ENCODE measurements at places on chromosomes 6 and 20.
A peak's percentile ranks its signal among the peaks of the same experiment; 100 is the strongest.

- no peak for DNase-seq
Observed at GRCh38 chr6:34589140-34589539, 33.0 kb upstream of the SPDEF start.

- DNase-seq = no peak
Observed at GRCh38 chr6:19327661-19328060, 509.5 kb upstream of the ID4 start.

GRCh38 chr20:39010496-39010895, 48.4 kb downstream of the DHX35 start:
- no peak for DNase-seq

- no peak for DNase-seq
Observed at GRCh38 chr20:527571-527886, 16.1 kb downstream of the CSNK2A1 start.

DNA sequence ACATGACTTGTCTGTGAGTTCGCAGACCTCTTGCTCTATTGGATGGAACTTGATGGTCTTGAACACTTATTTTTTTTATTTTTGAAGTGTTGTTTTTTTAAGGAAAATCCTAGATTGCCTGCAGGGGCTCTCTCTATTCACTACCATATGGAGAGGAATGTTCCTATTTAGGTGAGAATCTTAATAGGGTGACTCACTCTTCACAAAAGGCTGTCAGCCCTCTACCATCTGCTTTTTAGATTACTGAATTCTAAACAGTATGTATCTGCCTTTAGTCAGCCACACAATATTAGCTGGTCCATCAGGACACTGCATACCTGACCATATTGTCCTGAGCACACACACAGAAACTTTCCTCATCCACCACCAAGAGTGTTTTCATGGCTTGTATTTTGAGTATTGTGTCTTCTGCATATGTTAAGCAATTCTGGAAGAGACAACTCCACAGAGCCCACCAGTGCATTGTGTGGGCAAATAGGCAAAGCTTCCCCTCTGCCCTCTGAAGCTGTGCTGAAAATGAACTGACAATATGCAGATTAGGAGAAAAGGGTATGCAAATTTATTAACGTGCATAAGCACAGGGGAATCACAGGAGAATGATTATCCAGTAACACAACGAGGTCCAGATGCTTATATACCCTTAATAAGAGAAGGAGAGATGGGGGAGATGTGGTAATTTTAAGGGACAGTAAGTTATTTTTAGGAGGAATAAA, 6.6 kb upstream of the BTBD9 start:
- DNase-seq = peak; percentile 2

- peak; percentile 37 for DNase-seq
Observed at GRCh38 chr20:38168791-38169589, 3.9 kb upstream of the TGM2 start.

DNA sequence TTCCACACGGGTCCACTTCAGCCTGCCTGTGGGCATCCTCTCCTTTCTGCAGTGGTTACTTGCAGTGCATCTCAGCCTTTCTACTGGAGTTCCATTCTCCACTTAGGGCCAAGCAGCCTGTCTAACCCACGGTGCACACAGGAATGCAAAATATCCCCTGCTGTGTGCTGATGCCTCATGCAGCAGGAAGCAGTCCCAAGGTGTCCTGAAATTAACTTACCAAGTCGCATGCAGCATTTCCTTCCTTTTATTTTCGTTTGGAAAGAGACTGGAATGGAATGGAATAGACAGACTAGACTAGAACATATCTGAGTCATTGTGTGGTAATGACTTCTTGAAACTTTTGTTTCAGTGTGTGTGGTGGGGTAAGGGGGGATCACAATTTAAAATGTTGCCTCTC, 25.9 kb upstream of the FOXQ1 start:
- DNase-seq = peak; percentile 87
